Stimulated activated CD8-positive, alpha-beta memory T cell treated with anti-CD3 and anti-CD28 coated beads, Interleukin-4, amount 100 ng/mL, for 1 hour (primary cell): ENCODE measurements at places on chromosomes 12 and 14.

GRCh38 chr12:73053893-73054292 is 781.7 kb downstream of the TRHDE start:
- no peak for DNase-seq

- DNase-seq = no peak
These were observed 6.8 kb upstream of the SPTLC2 start for GRCh38 chr14:77623201-77623600.

GRCh38 chr12:6952863-6953441 is 1.8 kb downstream of the PTPN6 start:
- DNase-seq = no peak

- no peak for DNase-seq
These were observed 292.6 kb downstream of the ACSS3 start for GRCh38 chr12:81370456-81370855.

DNA sequence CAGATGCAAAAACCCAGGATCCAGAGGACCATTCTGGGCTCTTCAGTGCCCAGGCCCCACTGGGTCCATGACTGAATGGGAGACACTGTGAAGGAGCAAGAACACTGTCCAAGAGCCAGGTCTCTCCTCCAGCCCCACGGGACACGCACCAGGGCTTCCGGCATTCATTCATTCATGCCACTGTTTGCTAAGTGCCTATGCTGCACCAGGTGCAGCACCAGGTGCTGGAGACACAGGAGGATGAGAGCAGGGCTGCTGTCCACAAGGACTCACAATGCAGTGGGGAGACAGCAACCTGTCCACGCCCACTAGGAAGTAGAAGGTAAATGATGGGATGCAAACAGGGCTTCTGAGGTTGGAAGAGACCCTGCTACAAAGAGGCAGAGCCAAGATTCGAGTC is 20.4 kb downstream of the CLMN start:
- no peak for DNase-seq

- DNase-seq = no peak
These were observed 19.1 kb upstream of the COL2A1 start for GRCh38 chr12:48023386-48023785.

GRCh38 chr12:46773586-46774321 is 52.0 kb downstream of the SLC38A4 start:
- DNase-seq = no peak
